ENCODE measurements at places on chromosomes 2 and 18. TPM values are rescaled to one million over a fixed set of nuclear protein-coding genes. Genes with fewer than 3 reads are reported as not detected.

GRCh38 chr2:74979844-74980243 is 21.4 kb downstream of the POLE4 start:
- DNase-seq, result no peak

GRCh38 chr2:29492701-29493100 is 377.5 kb downstream of the CLIP4 start:
- DNase-seq, result no peak

DNA sequence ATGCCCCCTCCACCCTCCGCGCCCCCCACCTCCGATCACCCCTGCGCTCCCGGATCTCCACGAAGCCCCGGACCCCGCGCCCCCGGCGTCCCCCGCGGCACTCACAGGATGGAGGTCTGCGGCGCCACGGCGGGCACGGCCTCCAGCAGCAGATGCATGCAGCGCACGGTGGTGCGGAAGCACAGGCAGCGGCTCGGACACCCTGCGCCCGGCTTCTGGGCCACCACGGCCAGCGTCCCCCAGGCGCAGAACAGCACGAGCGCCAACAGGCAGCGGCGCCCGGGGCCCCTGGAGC is 217 bp downstream of the PXDN start:
- DNase-seq, result no peak

GRCh38 chr2:45301307-45302277 is 292.3 kb upstream of the SIX2 start:
- no peak for DNase-seq

GRCh38 chr2:9299161-9300100 is 92.8 kb downstream of the ASAP2 start:
- DNase-seq, result no peak

SH2D6 gene
- total RNA-seq, result not detected

PDIA6 gene
- total RNA-seq, result 328 TPM

POTEJ gene
- total RNA-seq, result not detected

Measured in kidney epithelial cell (primary cell).